ENCODE measurements at places on chromosomes 6 and 20.

DNA sequence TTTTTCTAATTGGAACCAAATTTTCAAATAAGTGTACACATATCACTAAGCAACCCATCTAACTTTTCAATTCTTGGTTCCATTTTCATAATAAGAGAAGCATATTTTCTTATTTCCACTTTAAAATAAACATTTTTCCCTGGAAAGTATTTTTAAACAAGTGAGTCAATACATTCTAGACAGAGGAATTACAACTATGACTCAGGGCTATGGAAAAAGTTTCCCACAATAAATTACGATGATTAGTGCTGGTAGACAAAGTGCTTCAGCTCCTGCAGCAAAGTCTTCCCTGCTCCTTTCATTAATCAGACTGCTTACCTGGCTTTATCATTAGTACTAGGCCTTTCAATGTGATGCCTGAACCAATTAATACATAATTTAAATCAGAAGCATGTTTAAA lies 322.5 kb downstream of the HACE1 start:
- peak; percentile 83 for DNase-seq

DNA sequence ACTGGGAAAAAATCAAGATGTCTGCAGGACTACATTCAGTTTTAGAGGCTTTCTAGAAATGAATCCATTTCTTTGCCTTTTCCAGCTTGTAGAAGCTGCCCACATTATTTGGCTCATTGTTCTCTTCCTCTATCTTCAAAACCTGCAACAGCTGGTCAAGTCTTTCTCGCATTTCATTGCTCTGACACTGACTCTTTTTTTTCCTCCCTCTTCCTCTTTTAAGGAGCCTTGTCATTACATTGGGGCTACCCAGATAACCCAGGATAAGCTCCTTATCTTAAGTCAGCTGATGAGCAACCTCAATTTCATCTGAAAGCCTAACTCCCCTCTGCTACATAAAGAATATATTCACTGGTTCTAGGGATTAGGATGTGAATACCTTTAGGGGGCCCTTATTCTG lies 53.2 kb upstream of the CEP162 start:
- DNase-seq: no peak

- DNase-seq: no peak
Observed at GRCh38 chr6:39935241-39935640, 979 bp upstream of the MOCS1 start.

- DNase-seq: no peak
Observed at GRCh38 chr6:38391206-38391605, 248.5 kb downstream of the BTBD9 start.

DNA sequence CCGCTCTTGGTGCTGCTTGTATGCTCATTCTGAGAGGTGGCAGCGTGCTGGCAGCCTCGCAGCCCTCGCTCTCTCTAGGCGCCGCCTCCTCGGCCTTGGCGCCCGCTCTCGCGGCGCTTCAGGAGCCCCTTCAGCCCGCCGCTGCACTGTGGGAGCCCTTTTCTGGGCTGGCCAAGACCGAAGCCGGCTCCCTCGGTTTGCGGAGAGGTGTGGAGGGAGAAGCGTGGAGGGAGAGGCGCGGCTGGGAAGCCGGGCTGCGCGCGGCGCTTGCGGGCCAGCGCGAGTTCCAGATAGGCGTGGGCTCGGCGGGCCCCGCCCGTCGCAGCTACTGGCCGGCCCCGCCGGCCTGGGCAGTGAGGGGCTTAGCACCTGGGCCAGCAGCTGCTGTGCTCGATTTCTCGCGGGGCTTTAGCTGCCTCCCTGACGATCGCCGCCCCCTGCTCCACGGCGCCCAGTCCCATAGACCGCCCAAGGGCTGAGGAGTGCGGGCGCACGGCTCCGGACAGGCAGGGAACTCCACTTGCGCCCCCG lies 19.5 kb upstream of the FAM8A1 start:
- DNase-seq: no peak

GRCh38 chr6:105917038-105917695 lies 169.0 kb upstream of the PRDM1 start:
- DNase-seq: no peak

DNA sequence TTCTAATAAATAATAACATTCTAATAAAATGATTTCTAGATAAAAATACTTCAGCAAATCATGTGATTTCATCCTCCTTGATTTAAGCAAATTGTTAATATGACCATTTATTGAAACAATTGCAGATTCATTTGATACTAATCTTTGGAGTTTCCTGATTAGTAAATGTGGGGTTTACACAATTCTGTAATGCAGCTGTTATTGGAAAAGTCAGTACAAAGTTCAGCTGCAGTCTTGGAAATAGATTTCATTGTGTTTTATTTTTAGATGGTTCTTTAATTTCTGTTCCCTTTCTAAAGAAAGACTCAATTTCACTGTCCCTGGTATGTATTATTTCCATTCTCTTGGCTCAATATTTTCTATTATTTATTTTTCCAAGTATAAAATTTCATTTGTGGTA lies 342.0 kb downstream of the TBC1D32 start:
- no peak for DNase-seq

- no peak for DNase-seq
Observed at GRCh38 chr6:39590871-39591393, 134.3 kb downstream of the KIF6 start.

- no peak for DNase-seq
Observed at GRCh38 chr6:131646249-131646670, 9.2 kb downstream of the ENPP3 start.

GRCh38 chr6:44050872-44051505 lies 76.3 kb downstream of the MRPL14 start:
- DNase-seq: no peak

GRCh38 chr6:155483858-155484257 lies 28.2 kb upstream of the NOX3 start:
- DNase-seq: no peak

DNA sequence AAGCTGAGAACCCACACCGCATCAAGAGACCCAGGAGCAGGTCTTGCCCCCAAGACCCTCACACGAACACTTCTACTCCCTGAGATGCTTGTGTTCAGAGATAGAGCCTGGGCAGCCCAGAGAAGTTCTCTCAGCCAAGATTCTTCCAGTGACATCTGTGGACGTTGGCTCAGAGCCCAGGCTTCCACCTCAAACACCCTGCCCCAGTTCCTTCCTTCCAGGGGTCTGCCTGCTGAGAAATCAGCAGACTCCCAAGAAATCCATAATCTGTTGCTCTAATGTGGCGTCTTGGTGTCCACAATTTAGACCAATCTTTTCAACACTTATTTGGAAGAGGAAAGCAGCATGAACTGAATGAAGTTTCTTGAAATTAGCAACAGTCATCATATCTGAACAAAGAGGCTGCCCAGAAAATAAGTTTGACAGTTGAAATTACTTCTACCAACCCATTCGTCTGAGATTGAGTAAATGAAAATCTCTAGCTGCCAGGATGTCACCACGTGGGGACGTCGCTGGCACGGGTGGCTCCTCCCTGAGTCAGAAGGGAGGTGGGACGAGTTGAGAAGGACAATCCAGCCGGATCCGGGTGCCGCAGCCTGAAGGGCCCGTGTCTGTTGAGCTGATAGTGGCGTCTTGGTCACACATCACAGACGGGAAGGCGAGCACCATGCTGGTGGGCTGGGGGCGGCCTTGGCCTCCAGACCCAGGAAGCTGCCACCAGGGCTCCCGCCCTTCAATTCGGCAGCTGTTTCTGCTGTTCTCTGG lies 400.9 kb downstream of the TAF4 start:
- no peak for DNase-seq

DNA sequence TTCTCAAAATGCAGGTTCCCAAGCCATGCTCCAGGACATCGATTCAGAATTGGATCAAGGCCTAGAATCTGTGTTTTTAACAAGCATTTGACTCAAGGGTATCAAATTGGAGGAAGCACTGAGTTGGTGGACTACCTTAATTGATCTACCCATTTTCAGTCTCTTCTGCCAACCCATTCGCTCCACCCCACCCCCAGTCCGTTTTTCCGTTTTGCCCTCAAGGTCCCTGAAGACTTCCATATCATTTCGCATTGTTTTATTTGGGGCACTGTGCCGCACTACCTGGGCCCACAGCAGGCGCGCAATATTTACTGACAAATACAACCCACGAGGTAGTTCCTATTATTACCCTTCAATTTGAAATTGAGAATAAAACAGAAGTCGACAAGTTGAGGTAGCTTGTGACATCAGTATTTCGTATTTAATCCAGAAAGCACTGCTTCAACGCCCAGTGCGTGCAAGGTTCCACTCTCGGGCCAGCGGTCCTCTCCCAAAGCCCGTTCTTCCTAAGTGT lies 557 bp upstream of the DHX35 start:
- DNase-seq: no peak

DNA sequence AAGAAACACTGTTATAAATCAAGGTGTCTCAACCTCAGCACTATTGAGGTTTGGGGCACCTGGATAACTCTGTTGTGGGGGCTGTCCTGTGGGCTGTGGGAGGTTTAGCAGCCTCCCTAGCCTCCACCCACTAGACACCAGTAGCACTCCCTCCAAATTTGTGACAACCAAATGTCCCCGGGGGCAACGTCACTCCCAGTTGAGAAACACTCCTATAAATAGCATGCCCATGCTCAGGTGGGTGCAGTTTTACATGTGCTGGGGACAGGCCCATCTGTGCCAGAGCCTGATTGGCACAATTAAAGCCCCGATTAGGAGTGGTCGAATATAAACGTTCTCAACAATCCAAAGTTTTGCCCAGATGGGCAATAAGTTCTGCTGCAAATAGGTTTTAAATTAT lies 78.9 kb downstream of the FAM50B start:
- no peak for DNase-seq

DNA sequence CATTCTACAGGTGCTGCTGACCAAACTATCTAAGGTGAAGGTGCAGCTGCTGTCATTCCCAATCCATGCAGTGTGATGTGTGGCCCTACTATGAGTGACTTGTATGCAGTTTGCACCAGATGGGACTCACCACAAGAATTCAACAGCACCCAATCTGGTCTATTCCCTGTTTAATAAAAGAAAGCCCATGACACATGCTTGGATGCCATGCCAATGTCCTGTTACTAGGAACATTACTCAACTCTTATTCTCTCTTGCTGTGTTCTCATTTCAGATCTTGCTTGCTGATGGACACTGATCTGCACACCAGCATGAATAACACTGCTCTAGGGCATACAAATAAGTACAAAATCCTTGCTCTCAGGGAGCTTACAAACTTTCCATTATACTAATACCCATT lies 221.6 kb upstream of the CDYL start:
- DNase-seq: no peak

DNA sequence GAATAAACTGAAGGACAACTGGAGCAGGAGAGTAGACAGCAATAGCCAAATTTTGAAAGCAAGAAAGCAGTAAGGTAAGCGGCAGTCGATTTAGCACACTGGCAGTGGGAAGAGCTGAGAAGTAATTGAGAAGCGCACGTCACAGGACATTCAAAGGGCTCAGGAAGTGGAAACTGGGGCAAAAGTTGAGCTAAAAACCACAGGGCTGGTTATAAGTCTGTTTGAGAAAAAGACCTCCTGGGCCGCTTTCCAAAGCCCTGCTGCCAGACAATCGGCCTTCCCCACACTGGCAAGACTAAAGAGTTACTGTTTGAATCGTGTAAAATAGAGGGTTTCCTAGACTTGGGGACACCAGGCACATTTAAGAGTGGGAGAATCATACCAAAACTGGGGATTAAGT lies 161.4 kb downstream of the DNAH8 start:
- no peak for DNase-seq

DNA sequence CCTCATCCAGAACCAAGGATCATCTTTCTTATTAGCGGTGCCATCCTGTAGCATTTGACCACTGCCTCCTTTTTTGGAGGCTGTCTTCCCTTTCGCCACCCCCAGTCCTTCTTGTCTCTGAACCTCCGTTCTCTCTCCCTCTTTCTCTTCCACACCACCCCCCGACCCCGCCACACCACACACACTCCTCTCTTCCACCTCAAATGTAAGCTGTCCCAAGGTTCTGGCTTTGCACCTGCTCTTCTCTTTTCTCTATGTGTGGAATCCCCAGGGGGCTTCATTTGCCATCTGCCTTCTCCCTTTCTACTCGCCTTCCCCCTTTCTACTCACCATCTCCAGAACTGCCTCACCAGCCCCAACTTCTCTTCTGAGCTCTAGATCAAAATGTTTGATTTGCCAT lies 111.3 kb upstream of the CDYL start:
- DNase-seq: no peak

- peak; percentile 2 for DNase-seq
Observed at GRCh38 chr6:55276745-55277530, 50.3 kb upstream of the GFRAL start.

Measured in BJ (cell line).